ENCODE measurements at places on chromosomes 11 and 22.

- no peak overlapping the region for H3K4me3 ChIP-seq
- H3K4me1 ChIP-seq: peaks cover 8% of the 10 kb centered on the region
- no peaks in the 10 kb centered on the region for H3K27me3 ChIP-seq
- H3K27ac ChIP-seq: peak overlapping the region; percentile 72
- no peak for DNase-seq
- no peaks in the 10 kb centered on the region for H3K36me3 ChIP-seq
These were observed 19.7 kb downstream of the SART1 start for GRCh38 chr11:65981101-65981740.

DNA sequence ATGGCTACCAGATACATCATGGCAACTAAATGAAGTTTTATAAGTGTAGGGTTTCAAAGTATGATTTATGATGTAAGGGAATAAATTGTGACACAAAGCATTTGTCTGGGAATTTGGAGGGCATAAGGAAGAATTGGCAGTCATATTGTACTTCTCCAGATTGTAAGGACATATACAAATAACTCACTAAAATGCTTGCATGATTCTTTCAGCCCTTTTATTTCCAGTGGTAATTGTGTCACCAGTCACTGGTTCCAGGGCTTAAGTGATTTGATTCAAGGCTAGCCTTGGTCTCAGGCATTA, 299.4 kb upstream of the ANO5 start:
- DNase-seq: no peak
- no peak overlapping the region for H3K4me3 ChIP-seq
- no peaks in the 10 kb centered on the region for H3K27me3 ChIP-seq
- no peak overlapping the region for H3K27ac ChIP-seq
- H3K36me3 ChIP-seq: no peaks in the 10 kb centered on the region
- H3K4me1 ChIP-seq: no peaks in the 10 kb centered on the region

DNA sequence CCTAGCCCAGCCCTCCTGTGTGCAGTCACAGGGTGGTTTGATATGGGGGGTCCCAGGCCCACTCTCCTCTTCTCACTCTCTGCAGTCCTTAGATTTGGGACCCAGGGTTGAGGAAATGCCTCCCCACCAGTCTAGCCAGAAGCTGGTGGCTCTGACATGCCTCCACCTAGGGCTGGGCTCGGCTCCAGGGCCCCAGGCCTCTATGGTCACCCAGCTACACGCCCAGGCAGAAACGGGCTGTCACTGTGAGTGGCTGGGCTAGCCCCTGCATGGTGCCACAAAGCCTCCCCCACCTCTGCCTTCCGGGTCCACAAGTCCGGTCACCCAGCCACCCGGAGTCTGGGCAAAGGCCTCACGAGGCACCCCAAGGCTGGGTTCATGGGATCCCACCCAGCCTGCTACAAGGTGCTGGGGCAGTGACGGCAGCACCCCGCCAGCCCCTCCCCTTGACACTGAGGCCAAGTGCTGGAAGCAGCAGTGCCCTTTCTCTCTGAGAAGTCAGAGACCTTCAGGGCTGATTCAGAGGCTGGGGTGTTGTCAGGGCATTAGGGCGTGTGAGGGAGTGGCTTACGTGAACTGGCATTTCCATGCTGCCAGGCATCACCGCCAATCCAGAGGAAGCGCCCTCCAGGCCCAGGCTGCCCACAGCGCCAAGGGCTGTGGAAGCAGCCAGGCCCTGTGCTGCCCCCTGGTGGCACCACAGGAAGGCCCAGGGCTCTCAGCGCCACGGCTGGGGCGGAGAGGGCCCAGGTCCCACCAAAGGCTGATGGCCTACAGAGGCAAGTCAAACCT, 638 bp upstream of the PITPNM1 start:
- peak; percentile 97 for DNase-seq
- H3K4me1 ChIP-seq: peaks cover 51% of the 10 kb centered on the region
- H3K4me3 ChIP-seq: peak overlapping the region; percentile 87
- peaks cover 15% of the 10 kb centered on the region for H3K36me3 ChIP-seq
- H3K27me3 ChIP-seq: peaks cover 6% of the 10 kb centered on the region

GRCh38 chr22:37419370-37419968, 7.8 kb downstream of the ELFN2 start:
- H3K4me1 ChIP-seq: peaks cover 30% of the 10 kb centered on the region
- H3K27ac ChIP-seq: no peak overlapping the region
- peak overlapping the region; percentile 23 for H3K4me3 ChIP-seq
- no peaks in the 10 kb centered on the region for H3K36me3 ChIP-seq
- no peak for DNase-seq

DNA sequence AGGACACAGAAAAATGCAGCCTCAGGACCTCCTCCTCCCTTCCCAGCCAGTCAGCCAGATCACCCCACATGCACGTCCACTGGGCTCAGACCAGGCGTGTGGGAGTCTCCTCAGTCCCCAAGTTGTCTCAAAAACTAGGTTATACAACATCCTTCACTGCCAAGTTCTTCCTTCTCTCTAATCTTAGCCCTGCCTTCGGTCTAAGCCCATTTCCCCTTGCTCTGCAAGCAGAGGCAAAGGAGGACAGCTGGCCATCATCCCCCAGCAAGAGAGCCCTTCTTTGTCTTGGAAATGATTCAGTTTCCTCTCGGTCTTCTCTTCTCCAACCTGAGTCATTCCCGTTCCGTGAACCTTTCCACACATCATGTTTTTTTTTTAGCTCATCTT, 14.0 kb upstream of the NRGN start:
- peak overlapping the region; percentile 58 for H3K27ac ChIP-seq
- H3K4me3 ChIP-seq: no peak overlapping the region
- no peak for DNase-seq
- no peaks in the 10 kb centered on the region for H3K36me3 ChIP-seq
- peaks cover 4% of the 10 kb centered on the region for H3K27me3 ChIP-seq

DNA sequence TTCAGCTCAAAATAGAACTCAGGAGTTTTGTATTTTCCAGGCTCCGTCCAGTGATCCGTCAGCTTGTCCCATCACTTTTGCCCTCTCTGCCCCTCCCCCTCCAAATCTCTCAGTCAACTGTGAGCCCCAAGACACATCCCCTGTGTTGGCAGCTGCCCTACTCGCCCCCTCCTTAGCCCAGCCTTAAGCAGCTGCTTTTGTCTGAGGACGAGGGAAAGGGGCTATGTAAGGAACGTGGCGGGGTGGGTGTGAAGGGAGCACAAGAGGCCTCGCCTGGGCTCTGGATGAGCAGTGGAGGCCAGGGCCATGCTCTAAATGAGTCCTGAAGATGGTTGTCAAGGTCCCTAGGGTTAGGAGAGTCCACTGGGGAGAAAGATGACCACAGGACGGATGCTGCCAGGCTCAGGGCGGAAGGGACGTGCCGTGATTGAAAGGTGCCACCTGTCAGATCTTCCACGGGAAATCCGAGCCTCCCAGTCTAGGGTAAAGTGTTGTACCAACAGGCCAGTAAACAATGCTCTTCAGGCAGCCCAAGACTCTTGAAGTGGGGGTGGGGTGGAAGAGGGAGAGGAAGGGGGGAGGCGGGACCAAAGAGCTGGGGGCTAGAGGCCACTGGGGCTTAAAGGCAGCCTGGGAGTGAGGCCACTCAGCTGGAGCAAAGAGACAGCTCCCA, at the start of gene SMTNL1:
Gene SMTNL1 (plus strand): TSS at position 649 of the 673 bp plus-strand sequence. CDS start 5,048 bp downstream, outside the sequence.
- no peaks in the 10 kb centered on the region for H3K27me3 ChIP-seq
- H3K4me1 ChIP-seq: no peaks in the 10 kb centered on the region
- no peak within 1 kb of the TSS for H3K27ac ChIP-seq
- H3K36me3 ChIP-seq: no peaks in the 10 kb centered on the region
- DNase-seq: peak; percentile 23
- no peak within 1 kb of the TSS for H3K4me3 ChIP-seq

Measured in spleen (tissue), 13 donors.